ENCODE measurements at places on chromosomes 4 and X. TPM values are rescaled to one million over a fixed set of nuclear protein-coding genes. Genes with fewer than 3 reads are reported as not detected.

Gene GYPE
- 0.16 TPM for total RNA-seq

DNA sequence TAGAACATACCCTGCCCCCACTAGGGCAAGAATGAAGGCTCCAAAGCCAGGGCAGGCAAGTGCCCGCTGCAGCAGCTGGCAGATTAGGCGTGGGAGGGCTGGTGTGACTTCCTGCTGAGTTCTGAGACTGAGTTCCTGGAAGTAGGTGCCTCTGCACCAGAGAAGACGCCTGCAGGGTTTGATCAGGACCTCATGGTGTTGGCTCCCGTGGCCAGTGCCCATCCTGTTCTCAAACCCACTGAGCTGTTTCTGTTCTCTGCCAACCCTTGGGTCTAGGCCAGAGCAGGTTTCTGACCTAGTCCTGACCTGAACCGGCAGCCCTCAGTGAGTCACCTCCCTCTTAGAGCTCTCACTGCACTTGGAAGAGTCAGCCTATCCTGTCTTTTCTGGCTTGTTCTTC is 220.7 kb downstream of the HS6ST2 start:
- H3K27me3 ChIP-seq, result peaks cover 5% of the 10 kb centered on the region
- no peaks in the 10 kb centered on the region for H3K4me1 ChIP-seq
- no peak for DNase-seq
- no peak overlapping the region for H3K4me3 ChIP-seq
- H3K27ac ChIP-seq, result no peak overlapping the region

- H3K4me3 ChIP-seq, result no peak overlapping the region
- no peaks in the 10 kb centered on the region for H3K27me3 ChIP-seq
- no peak for DNase-seq
- peak overlapping the region; percentile 5 for H3K27ac ChIP-seq
Measured at GRCh38 chrX:134736356-134736755, 78.1 kb upstream of the PLAC1 start.

- H3K4me1 ChIP-seq, result no peaks in the 10 kb centered on the region
- no peak for DNase-seq
- no peaks in the 10 kb centered on the region for H3K36me3 ChIP-seq
- H3K27me3 ChIP-seq, result no peaks in the 10 kb centered on the region
- no peak overlapping the region for H3K4me3 ChIP-seq
Measured at GRCh38 chr4:97942137-97942536, 201.1 kb downstream of the STPG2 start.

Gene CORIN
- total RNA-seq, result 92.0 TPM

Gene GABRQ
- total RNA-seq, result not detected

DNA sequence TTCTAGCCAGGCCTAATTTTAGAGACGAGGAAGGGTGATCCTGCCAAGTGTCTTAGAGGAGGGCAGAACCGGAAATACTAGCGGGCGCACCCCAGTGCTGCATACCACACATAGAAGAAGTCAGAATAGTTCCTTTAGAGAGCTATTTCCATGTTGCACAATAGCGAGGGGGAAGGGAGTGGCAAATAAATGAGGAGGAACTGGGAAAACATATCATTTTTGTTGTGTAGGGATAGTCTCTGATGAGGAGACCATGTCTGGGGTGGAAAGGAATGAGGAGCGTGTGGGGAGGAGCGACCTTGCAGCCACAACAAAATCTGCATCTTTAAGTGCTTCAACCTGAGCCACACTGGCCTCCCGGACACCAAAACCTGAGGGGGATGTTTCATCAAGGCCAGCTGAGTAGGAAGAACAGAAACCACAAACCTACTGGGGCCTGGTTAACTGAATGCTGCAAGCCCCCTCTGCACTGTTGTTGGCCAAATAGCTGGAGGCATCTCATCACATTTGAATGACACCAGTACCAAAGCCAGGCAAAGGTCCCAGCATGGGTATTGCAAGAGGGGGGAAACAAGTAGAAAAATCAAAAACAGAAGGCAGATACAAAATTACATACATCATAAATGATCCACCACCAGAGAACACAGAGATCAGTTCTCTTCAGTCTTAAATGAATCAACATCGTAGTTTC is 26.7 kb upstream of the C1QTNF7 start:
- no peak overlapping the region for H3K4me3 ChIP-seq
- peaks cover 34% of the 10 kb centered on the region for H3K4me1 ChIP-seq
- no peaks in the 10 kb centered on the region for H3K27me3 ChIP-seq
- peak overlapping the region; percentile 35 for H3K27ac ChIP-seq

- H3K4me3 ChIP-seq, result peak overlapping the region; percentile 82
- H3K4me1 ChIP-seq, result peaks cover 30% of the 10 kb centered on the region
- peaks cover 24% of the 10 kb centered on the region for H3K36me3 ChIP-seq
- peak overlapping the region; percentile 94 for H3K27ac ChIP-seq
- DNase-seq, result no peak
Measured at GRCh38 chrX:48896611-48897011, 957 bp downstream of the TIMM17B start.

Gene CDS1
- total RNA-seq, result 1.3 TPM

Gene MAGEA4
- total RNA-seq, result not detected

DNA sequence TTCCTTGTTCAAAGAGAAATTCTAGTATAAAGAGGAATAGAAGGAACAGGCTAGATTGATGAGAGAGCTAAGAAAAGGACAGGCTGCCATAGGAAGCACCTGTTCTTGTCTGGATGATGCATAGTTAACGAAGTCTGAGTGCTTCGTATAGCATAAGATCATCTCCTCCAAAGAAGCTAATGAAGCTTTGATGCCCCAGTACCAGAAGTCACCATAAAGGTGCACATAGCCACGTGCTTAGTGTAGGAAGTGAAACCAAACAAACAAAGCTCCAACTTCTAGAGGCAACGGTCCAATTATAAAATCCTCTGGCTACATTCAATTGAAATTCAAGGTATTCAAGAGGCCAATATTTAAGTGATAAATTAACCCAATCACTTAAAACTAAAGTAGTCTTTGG is 31.0 kb downstream of the AFAP1 start:
- peaks cover 56% of the 10 kb centered on the region for H3K4me1 ChIP-seq
- H3K36me3 ChIP-seq, result no peaks in the 10 kb centered on the region
- no peaks in the 10 kb centered on the region for H3K27me3 ChIP-seq
- no peak for DNase-seq
- no peak overlapping the region for H3K27ac ChIP-seq
